ENCODE measurements at places on chromosomes 4 and X.

DNA sequence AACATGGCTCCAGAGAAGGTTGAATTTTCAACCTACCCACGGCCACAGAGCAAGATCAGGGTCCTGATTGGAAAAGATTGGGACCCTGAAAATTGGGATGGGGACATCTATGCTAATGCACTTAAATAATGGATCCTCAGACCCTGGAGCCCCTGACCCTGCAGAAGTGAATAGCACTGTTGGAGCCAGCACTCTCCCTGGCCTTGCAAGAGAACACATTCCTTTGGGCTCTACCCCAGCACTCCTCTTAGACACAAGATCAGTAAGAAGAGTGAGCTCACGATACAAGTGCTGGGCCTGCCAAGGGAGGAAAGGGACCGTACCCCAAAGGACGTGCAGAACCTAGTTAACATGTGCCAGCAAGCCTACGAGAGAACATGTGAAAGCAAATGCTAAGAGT, 19.9 kb downstream of the CXCL13 start:
- DNase-seq, result no peak

- no peak for DNase-seq
These were observed 234.1 kb downstream of the STIM2 start for GRCh38 chr4:27094783-27095182.

GRCh38 chrX:153878969-153879653, 6.9 kb downstream of the L1CAM start:
- DNase-seq, result peak; percentile 73

DNA sequence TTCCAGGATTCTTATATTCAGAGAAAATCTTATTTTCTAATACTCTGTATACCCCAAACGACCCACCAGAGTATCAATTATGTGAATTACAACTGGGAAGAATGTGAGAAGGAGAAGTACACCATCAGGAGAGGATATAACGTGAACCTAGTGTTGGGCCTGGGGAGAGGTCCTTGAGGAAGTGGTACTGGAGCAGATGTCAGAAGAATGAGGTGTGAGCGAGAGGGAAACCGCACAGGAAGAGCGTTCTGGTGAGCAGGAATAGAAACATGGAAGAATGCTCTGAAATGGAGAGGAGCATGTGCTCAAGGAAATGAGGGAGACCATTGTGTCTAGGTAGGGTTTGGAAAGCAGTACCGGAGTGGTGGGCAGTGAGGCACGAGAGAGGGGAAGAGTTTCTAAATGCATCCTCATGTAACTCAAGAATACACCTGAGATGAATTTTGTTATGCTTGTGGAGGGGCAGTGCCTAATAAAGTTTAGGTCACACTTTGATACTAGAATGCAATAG, 151.6 kb downstream of the GRID2 start:
- no peak for DNase-seq

DNA sequence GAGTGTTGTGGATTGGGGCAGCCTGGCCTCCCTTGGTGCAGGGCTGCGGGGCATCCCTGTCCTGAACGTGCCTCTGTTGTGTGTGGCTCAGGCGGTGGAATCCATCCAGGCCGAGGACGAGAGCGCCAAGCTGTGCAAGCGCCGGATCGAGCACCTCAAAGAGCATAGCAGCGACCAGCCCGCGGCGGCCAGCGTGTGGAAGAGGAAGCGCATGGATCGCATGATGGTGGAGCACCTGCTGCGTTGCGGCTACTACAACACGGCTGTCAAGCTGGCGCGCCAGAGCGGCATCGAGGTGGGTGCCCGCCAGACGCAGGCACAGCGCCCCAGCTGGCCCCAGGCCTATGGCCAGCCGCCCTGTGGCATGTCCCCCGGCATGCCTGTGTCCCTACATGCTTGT, 25.6 kb downstream of the MAEA start:
- DNase-seq, result no peak

DNA sequence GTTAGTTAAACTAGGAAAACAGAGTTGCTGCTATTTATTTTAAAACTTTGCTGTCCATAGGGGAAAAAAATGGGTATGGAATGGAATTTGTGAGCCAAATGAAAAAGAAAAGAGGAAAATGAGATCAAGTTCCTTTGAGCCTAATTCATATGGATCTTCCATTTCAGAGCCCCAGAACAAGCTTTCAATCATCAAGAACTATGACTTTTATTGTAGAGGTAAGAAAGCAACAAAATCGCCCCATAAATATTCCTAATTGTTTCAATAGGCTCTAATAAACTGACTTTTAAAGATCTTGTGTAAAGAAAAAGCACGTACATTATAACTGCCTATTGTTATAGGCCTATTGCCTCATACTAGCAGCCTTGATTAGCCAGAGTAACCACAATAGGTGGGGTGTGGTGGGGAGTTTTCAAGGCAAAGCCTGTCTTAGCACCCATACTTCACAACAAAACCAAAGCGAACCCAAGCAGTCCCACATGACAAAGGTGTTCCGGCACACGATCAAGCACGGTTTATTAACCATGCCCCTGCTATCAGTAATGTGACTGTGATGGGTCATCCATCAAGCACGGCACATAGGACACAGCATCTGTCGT, 44.4 kb downstream of the RBM47 start:
- no peak for DNase-seq

GRCh38 chr4:76194325-76194724, 19.3 kb downstream of the SCARB2 start:
- no peak for DNase-seq

DNA sequence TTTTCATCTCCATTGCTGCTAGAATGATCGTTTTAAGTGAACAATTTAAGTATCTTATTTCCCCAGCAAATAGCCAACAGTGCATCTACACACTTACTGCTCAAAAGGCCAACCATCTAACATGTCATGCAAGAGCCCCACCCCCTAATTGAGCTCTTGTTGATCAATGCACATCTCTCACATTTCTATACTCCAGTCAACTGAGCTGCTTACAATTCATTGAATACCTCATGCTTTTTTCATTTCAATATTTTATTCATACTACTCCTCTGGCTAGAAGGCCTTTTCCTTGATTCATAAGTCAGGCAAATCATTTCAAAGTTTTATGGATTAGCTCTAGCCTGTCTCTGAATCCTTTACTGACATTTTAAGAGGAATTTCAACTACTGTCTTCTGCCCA, 79.0 kb upstream of the WDR17 start:
- DNase-seq, result no peak

GRCh38 chrX:37816766-37817165, 30.6 kb downstream of the DYNLT3 start:
- no peak for DNase-seq

- DNase-seq, result peak; percentile 50
These were observed 88.3 kb downstream of the BCOR start for GRCh38 chrX:40009462-40009851.

DNA sequence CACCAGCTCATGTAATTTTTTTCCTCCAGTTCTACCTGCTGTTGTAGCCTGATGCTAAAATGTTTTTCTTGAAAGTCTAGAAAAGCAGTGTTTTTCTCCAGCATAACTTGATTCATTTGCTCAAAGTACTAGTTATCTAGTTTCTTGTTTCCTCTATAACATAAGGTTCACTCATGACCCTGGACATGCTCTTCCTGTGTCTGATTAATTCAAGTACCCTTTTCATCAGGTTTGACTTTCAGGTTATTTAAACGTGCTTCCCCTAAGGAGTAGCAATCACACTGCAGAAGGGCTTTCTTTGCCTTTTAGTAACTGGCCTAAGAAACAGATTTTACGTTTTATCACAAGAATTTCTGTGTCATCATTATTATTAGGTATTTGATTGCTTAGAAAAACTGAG, 66.8 kb upstream of the EGFL6 start:
- no peak for DNase-seq
